ENCODE measurements at places on chromosomes 6 and 20.

DNA sequence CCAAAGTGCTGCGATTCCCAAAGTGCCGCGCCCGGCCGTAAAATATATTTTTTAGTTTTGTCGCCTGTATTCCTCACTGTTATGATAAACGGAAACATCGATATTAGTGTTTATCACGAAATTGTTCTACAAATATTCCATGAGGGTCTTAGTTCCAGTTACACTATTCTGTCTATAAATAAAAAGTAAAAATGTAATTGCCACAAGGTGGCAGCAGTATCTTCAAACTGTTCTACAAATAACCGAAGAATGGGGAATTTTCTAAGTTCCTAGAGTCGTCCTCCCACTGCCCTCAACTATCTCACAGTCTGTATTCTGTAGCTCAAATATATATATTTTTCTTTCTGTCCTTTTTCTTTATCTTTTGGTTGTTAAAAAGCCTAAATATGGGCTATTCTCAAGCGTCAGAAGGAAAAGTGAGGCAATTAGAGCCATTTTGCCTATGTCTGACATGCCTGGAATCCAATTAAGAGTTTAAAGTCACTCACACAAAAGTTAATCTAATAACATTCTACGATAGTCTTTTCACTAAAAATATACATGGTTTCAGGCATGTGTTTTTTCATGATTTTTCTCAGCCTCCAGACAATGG lies 14.2 kb upstream of the FAM162B start:
- DNase-seq = no peak

DNA sequence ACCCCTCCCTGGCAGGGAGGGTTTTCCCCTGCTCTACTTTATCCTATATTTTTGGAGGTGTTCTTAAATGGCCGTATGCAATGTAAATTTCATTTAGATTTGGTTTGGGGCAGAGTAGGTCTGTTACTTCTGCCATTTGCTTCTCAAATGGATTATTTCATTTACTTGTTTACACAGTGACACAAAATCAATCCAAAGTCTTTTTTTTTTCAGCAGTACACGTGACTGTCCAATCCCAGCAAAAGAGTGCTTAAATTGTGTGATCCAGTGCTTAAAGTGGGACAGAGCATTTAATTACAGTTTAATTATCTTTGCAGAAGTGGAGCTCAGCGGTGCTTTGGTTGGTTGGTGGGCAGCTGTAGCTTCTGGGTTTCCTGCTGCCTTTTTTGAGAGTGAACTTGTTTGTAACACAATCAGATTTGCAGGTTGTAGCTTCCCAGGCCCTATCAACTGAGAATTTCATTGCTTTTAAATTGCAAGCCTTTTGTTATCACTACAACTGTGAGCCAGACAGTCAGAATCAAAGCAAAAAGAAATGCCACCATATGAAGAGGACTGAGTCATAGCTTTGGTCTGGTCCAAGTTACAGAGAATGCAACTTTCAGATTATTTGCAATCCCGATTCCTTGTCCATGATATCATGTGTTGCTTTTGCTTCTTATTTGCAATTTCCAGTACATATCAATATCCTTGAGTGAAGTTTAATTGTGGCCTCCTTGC lies 216.9 kb downstream of the DOK5 start:
- DNase-seq = no peak

- DNase-seq = no peak
Observed at GRCh38 chr20:13031751-13032150, 23.0 kb downstream of the SPTLC3 start.

DNA sequence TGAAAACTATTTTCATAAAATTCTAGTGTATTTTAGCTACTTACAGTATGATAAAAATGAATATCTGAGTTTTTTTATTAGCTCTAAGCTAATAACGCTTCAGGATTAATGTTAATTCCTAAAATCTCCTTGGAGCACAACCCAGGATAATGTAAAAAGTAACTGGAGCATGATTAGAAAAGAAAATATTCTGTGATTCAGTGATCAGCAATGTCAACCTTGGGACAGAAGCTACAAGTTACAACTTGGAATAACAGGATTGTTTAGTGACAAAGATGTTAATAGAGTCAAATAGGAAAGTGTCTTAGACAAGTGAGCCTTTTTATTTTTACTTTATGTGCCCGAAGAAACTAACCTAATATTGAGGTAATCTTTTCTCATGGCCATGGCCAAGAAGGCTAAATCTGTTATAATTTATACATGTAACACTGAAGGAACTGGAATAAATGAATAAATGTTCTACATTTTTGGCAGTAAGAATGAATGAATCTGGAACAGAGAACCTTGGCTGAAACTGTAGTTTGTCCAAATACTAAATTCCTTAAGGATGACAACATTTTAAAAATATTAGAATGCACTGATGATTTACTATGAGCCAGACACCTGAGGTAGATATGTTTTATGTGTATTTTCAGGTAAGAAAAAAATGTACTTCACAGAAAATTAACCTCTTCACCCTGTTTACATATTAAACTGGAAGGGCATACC lies 994.0 kb downstream of the GRIK2 start:
- no peak for DNase-seq

- DNase-seq = no peak
Observed at GRCh38 chr6:43803783-43804549, 34.0 kb downstream of the VEGFA start.

DNA sequence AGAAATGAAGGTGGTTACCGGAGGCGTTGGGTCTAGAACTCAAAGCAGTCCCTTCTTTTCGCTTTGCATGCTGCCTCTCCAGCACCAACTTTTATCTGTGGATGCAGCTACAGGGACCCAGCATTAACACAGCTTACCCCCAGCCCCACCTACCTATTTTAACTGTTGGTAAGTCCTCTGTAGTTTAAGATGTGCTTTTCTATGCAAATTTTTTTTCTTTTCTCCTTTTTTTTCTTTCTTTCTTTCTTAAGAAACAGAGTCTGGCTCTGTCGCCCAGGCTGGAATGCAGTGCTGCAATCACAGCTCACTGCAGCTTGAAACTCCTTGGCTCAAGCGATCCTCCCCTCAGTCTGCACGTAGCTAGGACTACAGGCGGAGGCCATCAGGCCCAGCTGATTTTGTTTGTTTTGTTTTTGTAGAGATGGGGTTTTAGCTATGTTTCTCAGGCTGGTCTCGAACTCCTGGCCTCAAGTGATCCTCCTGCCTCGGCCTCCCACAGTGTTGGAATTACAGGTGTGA lies 6.5 kb upstream of the USP45 start:
- no peak for DNase-seq

GRCh38 chr6:132892929-132893771 lies 78.8 kb downstream of the RPS12 start:
- no peak for DNase-seq

- DNase-seq = no peak
Observed at GRCh38 chr20:24443436-24443835, 26.0 kb upstream of the SYNDIG1 start.

- DNase-seq = peak; percentile 33
Observed at GRCh38 chr6:27275025-27275956, 27.8 kb downstream of the PRSS16 start.

DNA sequence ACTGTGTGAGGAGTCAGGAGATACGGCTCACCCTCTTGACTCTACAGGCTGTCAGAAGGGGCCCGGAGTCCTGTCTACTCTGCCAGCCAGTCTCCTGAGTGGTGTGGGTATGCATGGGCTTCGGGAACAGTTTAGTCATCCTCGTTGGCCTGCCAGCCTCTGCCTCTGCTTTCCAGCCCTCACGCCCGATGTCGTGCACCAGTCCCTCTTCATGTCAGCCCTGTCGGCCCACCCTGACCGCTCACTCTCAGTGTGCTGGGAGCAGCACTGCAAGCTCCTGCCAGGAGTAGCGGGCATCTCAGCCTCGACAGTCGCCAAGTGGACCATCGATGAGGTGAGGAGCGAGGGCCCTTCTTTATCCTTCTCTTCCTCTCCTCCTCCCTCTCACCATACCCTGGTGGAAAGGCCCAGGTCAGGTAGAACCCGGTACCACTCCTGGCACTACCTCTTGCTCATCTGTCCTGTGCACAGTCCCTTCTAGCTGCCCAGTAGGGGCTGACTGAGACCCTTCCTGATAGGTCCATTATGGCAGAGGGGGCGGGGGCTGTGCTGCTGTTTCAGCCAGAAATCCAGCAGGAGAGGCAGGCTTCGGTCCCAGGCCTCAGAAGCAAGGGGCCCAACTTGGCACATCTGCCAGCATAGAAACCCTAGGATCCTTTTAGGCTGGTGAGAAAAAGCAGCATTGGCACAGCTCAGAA lies 18.7 kb upstream of the SGK2 start:
- DNase-seq = no peak

All from stimulated activated CD4-positive, alpha-beta T cell treated with anti-CD3 and anti-CD28 coated beads, Interleukin-12 subunit alpha, Interleukin-12 subunit beta, amount 100 ng/mL, for 24 hours (primary cell).